Fibroblast of lung (primary cell): ENCODE measurements at places on chromosomes 16 and 17. TPM values are rescaled to one million over a fixed set of nuclear protein-coding genes. Genes with fewer than 3 reads are reported as not detected.

DNA sequence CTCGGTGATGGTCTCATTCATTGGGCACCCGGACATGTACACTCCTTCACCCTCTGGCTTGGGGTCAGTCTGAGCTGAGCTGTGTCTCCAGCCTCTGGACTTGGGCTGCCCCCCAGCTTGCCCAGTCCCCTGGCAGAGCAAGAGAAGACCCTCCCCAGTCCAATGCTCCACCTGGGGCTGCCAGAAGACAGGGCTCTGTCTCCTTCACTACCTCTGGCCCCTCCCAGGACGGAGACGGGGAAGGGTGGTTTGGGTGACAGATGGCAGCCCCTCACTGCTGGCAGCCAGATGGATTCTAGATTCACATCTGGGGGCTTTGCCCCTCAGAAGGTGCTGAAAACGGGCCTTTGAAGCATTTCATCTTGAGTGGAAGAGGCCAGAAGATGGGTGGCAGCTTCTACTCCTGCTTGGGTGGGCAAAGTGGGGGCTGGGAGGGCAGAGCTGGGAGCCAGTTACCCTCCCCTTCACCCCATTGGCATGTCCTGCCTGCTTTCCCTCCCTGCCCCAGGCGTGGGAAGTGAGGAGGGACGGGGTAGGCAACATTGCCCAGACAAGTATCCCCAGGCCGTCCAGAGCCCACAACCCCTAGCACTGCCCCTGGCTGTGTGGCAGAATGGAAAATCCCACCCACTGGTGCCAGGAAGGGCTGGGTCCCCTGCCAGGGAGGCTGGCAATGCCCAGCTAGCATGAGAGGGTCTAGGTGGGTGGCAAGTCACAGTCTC is 13.9 kb downstream of the NGFR start:
- no peak for DNase-seq

DNA sequence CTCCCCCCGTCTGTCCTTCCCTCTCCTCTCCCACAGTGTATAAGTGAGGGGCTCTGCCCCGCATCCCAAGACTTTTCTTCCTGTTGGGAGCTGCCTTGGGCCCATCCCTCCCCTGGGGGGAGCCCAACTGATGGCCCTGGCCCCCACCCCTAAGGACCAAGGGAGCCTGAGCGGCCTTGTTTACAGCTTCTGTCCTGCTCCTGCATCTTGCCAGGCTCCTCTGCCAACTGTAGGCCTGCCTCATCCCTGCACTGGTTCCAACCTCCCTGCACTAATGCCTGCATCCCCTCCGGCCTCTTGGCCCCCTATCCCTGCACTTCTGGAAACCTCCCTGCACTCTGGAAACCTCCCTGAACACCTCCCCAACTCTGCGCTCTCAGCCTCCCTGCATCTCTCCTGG is 1.4 kb upstream of the PAGR1 start:
- no peak for DNase-seq

SYT17 gene
- 0.15 TPM in 1 of 2 replicates, not detected in the other for polyA plus RNA-seq

KCNJ18 gene
- polyA plus RNA-seq, result not detected in 2 replicates

GRCh38 chr17:80316927-80317705 is 56.5 kb downstream of the RNF213 start:
- DNase-seq, result peak; percentile 17

GRCh38 chr17:9802294-9802693 is 10.9 kb upstream of the DHRS7C start:
- DNase-seq, result peak; percentile 5

DNA sequence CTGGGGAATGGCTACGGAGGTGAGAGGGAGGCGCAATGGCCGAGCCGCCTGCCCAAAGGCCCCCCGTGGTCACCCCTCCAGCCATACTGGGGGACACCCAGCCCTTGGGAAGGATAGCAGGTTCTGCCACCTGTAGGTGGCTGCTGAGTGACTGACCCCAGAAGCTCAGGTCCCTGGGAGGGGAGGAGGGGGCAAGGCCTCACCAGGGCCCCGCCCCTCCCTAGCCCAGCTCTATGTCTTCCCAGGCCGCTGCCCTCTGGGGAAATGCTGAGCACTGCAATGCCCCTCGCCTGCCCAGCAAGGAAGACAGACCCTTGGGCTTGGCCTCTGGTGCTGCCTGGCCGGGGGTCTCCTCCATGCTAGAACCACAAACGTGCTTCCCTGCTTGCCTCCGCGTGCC is 11.4 kb upstream of the CLDN9 start:
- DNase-seq, result no peak

- DNase-seq, result peak; percentile 93
Measured at GRCh38 chr16:66741169-66741900, 10.1 kb downstream of the DYNC1LI2 start.
